ENCODE measurements at places on chromosomes 3 and 15.
A peak's percentile ranks its signal among the peaks of the same experiment; 100 is the strongest.

GRCh38 chr15:64656508-64656907 is 118.9 kb downstream of the RBPMS2 start:
- no peak for DNase-seq

DNA sequence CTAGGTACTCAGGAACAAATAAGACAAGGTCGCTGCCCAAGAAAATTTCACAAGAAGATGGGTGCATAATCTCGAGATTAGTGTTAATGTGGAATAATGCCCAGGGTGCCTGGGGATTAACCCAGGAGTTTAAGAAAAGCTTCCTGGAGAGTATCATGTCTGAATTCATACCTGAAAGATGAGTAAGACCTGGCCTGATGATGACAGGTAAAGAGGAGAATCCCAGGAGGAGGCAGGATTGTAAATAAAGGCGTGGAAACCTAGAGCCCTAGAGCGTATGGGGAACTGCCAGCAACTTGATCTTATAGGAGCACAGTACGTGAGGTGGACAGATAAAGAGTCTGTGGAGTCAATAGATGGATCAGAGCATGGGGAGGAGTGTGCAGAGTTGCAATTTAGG is 43.0 kb downstream of the ARRDC4 start:
- no peak for DNase-seq

GRCh38 chr3:48634661-48635221 is 520 bp downstream of the SLC26A6 start:
- DNase-seq, result peak; percentile 75

DNA sequence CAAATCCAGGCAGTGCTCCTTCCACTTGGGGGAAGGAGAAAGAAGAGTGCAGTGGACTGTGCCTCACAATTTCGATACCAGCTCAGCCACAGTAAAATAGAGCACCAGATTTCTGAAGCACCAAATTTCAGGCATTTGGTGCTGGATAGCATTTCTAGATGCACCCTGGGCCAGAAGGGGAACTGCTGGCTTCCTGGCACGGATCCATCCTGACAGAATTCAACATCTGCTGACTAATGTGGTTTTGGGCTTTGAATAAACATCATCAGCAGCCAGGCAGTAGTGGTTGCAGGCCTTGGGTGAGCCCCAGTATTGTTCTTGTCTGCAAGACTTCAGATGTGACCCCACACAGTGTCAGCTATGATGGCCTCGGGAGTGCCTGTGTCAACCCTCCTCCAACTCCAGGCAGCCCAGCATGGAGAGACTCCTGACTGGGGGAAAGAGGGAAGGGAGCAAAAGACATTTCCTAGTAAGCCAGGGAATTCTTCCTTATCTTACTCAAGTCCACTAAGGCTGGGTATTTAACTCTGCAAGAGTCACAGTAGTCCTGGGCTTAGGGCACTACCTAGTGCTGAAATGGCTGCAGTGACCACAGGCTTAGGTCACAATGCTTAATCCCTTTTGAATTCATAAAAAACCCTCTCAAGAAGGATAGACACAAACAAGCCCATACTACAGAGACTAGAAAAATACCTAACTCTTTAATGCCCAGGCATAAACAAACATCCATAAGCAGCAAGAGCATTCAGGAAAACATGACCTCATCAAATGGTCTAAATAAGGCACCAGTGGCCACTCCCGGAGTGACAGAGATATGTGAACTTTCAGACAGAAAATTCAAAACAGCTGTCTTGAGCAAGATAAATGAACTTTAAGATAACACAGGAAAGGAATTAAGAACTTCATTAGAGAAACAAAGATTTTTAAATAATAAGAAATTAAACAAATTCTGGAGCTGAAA is 74.7 kb downstream of the SPATA16 start:
- DNase-seq, result peak; percentile 76

DNA sequence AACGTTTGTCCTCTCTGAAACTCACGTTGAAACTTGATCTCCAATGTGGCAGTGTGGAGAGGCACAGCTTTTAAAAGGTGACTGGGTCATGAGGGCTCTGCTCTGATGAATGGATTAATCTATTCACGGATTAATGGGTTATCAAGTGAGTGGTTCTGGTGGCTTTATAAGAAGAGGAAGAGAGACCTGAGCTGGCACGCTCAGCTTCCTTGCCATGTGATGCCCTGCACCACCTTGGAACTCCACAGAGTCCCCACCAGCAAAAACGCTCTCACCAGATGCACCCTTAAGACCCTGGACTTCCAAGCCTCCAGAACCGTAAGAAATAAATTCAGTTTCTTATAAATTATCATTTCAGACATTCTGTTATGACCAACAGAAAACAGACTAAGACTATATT is 2.6 kb downstream of the PPP1R2 start:
- no peak for DNase-seq

GRCh38 chr15:59892985-59893384 is 111.1 kb upstream of the FOXB1 start:
- DNase-seq, result no peak

- DNase-seq, result no peak
Observed at GRCh38 chr15:63044645-63045464, 2.3 kb downstream of the TPM1 start.

- no peak for DNase-seq
Observed at GRCh38 chr3:127525373-127525772, 65.2 kb downstream of the TPRA1 start.

- no peak for DNase-seq
Observed at GRCh38 chr3:52118156-52118875, 35.9 kb downstream of the POC1A start.

DNA sequence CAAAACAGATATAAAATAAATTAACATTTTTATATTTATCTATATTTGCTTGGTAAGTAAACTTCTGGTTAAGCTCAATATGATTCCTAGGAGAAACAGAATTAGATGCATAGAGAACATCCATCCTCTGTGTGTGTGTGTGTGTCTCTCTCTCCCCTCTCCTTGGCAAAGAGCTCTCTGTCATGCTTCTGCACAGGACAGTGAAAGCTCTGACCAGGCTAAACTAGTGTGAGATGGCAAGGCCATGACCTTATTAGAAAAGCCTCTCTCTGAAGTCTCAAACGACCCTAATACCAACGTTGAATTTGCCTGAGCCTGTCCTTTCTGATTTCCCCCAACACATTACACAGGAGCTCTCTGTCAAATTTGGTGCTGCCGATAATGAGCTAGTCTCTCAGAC is 746.0 kb downstream of the VGLL3 start:
- DNase-seq, result no peak

GRCh38 chr3:100105501-100105900 is 8.8 kb downstream of the FILIP1L start:
- peak; percentile 42 for DNase-seq

DNA sequence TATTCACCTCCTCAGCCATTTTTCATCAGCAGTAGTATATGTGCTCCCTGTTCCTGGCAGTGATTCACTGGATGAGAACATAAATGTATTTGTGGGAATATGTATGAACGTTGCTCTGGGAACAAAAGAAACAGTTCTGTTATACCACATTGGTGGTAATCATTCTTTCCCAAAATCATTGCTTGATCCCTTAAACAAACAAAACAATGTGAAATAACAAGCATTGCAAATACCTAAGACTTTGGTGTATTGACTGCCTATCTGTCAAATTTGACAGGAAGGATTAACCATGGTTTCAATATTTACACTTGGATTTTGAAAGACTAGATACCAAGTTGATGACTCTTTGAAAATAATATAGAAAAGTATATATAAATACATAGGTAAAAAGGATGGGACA is 284.1 kb downstream of the FHIT start:
- no peak for DNase-seq

DNA sequence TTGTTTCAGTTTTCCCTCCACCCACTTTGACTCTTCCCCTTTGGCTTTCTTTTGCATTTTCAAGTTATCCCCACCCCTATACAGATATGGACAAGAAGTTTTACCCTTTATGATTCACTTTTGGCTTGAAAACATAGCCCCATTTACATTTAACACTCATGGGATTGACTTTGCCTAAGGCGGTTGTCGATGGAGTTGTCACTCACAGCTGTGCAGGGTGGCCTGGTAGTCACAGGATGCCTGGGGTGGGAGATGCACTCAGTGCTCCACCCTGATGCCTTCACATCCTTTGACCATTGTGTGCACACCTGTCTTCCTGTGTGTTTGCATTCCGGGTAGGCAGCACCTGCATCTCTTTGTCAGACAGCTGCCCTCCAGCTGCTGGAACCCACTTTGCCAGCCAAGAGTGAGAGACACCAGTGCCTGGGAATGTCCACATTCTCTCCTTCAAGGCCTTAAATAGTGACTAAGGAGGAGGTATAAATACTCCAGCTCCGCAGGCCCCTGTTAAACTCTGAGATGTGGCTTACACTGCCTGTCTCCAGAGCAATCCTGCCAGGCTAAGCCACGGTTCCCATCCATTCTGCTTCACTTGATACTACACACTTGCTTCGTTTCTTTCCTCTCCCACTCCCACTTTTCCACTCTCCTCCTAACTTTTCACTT is 191.5 kb upstream of the SLC24A5 start:
- DNase-seq, result no peak

DNA sequence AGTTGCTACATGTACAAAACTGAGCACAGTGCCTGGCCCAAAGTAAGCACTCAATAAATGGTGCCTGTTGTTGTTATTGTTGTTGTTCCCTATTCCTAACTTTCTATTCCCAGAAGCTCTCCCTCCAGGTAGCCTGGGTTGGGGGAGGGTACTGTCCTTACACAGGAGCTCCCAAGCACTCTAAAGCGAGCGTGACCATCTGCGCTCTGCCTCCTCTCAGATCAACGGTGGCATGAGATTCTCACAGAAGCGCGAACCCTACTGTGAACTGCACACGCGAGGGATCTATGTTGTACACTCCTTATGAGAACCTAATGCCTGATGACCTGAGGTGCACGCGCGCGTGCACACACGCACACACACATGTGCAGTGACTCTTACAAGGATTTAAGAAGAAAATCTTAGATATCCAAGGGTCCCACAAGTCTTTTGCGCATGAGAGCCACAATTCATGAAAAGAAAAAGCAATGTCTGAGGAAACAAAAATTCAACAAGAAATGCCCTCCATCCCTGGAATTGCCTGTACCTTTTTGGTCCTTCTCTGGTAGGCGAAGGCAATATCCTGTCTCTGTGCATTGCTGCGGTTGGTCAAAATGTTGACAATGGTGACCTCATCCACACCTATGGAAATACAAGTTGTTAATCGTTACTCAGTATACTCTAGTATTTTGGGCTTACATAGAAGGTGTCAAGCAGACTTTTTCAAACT is 33.7 kb downstream of the ANXA2 start:
- DNase-seq, result peak; percentile 22

DNA sequence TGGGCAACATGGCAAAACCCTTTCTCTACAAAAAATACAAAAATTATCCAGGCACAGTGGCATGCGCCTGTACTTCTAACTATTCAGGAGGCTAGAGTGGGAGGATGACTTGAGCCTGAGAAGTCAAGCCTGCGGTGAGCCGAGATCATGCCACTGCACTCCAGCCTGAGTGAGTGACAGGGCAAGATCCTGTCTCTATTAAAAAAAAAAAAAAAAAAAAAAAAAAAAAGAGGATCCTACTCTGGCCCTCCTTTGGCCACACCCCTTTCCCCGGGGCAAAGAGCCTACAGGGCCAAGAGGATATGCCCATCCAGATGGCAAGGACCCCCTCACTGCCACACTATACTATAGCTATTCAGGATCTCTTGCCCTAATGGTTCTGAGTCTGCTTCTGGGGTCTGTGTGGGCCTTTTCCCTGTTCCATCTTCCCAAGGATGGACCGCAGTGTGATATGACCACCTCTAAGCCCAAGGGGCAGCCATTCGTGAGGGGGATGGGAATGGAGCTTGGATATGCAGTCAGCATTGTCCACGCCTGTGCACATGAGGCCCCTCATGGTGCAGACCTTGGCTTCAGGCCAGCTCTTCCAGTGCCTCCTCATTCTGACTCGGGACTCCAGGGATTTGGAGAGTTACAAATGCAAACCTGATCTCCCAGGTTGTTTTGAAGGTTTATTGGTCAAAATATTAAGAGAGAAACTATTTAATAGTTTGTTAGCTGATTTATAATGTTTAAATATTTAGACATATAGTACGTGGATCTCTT is 7.3 kb downstream of the TYRO3 start:
- DNase-seq, result no peak

GRCh38 chr3:189040656-189041335 is 131.0 kb upstream of the TPRG1 start:
- no peak for DNase-seq

- DNase-seq, result no peak
Observed at GRCh38 chr3:133962849-133963248, 66.9 kb downstream of the SLCO2A1 start.

DNA sequence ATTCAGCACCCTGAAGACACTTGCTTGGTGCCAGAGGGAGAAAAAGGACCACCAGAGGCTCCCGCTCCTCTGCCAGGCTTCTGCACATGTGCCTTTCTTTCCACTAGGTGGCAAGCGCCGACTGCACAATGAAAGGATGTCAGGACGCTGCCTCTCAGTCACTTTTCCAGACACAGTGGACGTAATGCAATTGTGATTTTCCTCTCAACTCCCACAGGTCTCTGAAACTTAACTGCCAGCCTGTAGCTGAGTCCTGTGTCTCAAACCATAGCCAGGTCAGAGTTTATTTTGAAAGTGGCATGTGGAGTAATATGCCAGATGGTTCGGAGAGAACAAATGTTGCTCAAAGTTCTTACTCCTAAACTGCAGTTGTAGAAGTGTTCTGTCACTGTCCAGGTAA is 162.9 kb downstream of the ITPR1 start:
- DNase-seq, result peak; percentile 81

DNA sequence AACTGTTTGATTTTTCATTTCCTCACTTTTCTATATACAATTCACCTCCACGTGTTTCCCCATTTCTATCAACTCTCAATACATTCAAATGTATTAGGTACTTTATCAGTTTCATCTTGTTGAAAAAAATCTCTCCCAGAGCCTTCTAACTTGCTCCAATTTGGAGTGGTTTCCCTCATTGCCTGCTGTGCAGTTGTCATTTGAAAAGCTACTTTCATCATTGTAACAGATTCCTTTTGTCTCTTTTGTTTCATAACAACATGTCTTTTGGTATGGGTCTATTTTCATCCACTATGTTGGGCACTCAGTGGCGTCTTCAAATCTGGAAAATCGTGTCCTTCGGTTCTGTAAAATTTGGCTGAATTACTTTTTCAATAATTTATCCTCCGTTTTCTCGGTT is 75.0 kb downstream of the NR2E3 start:
- DNase-seq, result no peak

DNA sequence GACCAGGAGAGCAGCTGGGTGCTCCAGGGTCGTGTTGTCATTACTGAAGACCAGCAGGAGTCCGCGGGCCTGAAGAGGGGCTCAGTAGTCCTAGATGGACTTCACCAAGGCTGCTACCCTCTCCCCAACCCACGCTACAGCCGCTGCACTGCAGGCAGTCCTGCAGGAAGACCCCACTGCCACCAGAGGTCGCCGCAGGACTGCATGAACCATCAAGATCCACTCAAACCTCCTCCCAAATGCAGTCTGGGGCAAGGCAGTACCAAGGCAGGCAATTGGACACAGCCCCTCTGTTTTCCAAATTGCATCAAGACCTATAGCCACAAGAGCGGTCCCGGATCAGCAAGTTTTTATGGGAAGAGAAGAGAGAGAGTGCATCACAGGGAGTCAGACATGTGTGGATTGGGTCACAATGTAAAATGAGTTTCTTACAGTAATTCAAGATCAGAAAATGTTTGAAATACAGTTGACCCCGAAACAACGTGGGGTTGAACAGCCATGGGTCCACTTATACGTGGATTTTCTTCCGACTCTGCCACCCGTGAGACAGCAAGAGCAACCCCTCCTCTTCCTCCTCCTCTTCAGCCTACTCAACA is 46.7 kb downstream of the DZIP1L start:
- peak; percentile 73 for DNase-seq

- no peak for DNase-seq
Observed at GRCh38 chr15:87850916-87851315, 405.6 kb downstream of the NTRK3 start.

- no peak for DNase-seq
Observed at GRCh38 chr3:26997226-26997625, 372.0 kb downstream of the NEK10 start.
